ENCODE measurements at places on chromosomes 11 and 22.

DNA sequence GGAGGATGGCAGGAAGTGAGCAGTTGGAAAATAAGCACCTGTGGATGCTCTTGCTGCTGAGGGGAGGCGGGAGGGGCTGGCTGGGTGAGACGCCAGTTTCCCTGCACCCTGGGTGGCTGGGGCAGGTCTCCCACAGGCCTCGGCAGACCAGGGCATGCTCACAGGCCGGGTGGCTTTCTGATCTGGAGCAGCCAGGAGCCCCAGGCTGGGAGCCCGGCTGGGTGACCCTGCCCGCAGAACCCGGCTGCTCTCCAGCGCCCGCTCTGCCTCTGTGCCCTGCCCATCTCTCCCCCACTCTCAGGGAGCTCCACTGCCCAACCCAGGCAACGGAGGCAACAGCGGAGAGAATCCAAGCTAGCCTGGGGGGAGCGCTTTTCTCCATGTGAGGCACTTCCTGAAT is 24.6 kb downstream of the DCPS start:
- DNase-seq: no peak

GRCh38 chr11:30666817-30667216 is 80.7 kb upstream of the MPPED2 start:
- no peak for DNase-seq

DNA sequence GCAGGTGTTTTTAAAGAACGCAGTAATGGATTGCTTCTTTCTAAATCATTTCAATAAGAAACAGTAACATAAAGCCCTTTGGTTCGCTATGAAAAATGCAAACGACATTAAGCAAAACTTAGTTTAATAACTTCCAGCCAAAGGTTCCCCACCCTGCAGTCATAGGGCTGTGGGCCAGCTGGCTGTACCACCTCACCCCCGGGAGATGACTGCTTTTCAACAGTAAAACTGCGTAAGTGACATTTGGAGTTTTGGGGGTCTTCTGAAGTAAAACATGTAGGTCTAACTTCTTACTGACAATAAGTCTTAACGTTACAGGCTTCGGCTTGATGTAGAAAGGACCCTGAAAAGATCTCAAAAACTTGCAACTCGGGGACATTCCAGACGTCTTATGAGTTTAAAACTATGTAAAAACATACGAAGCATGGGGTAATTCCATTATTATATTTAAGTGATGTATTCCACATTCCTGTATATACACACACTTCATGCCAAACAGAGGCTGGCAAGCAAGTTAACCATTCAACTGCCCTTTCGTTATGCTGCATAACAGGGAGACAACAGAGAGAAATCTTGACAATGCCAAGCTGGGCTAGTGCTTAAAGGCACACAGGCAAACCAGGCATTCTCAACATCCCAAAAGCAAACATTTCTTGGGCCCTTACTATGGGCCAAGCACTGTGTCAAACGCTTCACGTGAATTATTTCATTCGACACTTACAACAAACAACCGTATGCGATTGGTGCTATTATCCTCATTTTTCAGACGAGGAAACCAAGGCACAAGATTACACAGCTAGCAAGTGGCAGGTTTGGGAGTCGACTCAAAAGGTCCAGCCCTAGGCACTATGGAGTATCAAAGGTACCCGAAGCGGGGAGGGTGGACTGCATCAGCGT is 1.2 kb downstream of the MRTFA start:
- no peak for DNase-seq

- no peak for DNase-seq
Observed at GRCh38 chr22:48223488-48224190, 1461.2 kb downstream of the TBC1D22A start.

DNA sequence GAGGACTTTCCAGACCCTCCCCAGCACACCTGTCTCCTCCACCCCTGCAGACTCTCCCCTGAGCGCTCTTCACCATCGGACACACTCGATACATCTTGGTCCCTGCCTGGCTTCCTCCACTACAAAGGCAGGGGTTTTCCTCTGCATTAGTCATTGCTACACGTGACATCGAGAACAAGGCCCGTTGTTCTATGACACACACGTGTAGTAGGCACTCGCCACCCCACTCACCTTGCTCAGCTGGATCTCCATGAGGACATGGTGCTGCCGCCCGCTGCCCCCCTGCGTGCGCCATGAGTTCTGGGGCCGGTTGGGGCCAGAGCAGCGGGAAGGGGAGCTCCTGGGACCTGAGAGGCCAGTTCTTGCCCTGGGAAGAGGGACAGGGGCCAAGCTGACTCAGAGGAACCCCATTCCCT is 16.7 kb downstream of the ATG2A start:
- no peak for DNase-seq

GRCh38 chr11:123166071-123166559 is 28.9 kb downstream of the CLMP start:
- peak; percentile 58 for DNase-seq

DNA sequence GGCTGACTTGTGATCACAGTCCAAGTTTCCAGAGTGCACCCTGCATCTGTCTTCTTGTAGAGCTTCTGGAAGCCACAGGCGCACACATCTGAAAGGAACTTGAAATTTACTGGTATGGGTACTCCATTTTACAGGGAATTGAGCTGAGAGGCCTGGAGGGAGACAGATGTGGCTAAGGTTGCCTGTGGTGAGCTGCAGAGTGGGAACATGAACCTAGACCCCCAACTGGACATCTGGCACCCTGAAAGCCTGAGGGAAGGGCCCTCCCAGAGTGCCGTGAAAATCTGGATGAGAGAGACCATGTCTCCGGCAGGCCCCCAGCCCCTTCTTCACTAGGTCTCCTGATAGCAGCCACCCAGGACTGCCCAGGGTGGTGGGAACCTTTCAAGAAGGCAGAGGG is 22.6 kb upstream of the SOX10 start:
- no peak for DNase-seq

DNA sequence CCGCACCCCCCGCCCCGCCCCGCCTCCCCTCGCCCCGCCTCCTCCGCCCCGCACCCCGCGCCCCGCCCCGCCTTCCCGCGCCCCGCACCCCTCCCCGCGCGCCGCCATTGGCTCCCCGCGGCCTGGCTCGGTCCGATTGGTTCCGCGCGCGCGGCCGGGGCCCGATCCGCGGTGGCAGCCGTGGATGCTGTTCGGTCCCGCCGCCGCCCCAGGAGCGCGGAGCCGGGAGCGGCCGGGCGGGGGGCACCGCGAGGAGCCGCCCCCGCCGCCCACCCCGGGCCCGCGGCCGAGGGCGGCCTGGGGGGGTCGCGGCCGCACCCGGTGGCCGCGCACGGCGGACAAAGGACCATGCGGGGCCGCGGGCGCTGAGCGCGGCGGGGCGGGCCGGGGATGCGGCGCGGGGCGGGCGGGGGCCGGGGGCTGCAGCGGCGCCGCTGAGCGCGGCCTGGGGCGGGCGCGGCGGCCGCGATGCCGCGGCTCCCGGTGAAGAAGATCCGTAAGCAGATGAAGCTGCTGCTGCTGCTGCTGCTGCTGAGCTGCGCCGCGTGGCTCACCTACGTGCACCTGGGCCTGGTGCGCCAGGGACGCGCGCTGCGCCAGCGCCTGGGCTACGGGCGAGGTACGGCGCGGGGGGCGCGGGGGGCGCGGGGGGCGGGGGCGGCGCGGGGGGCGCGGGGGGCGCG is at the start of gene B4GALNT4:
B4GALNT4 (plus strand) TSS at position 164 of the 683 bp plus-strand sequence; CDS start at position 469, 305 bp downstream.
- DNase-seq: no peak

DNA sequence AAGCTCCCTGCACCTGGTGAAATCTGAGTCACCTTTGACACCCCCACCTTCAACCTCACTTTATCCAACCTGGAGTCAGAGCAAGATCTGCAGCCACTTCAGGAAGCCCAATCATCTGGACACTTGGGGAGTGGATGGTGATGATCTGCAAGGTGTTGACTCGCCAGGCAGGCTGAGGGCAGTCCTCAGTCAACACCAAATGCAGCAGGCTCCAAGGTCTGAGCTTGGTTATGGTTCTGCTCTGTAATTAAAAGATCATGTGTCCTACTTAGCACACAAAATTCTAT is 446.9 kb downstream of the BRD1 start:
- DNase-seq: no peak

DNA sequence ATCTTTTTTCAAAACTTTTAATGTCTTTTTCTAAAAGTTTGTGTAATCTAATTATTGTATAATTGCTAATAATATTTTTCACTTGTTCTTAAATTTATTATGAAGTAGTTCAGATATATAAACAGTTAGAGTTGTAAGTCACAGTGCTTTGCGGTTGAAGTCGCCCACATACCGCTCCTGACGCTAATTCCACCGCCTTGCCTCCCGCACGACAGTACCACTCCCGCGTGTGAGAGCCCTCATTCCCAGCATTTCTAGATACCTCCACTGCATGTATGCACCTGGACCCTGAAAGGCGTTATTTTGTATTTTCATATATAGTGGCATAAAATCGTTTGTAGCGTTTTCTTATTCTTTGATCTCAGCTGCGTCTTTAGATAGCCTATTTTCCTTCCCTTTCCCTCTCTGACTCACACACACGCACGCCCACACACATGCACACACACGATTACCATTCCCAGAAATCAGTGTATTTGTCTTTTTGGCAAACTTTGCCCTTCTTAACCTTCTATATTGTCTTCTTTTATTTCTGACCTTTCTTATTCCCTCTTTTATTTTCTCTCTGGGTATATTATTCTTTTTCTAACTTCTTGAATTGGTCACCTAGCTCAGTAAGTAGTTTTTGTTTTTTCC is 56.4 kb upstream of the PITPNB start:
- no peak for DNase-seq

GRCh38 chr11:34909415-34909814 is 6.8 kb downstream of the APIP start:
- DNase-seq: no peak

GRCh38 chr22:35411102-35411501 is 11.2 kb downstream of the MCM5 start:
- DNase-seq: peak; percentile 29

DNA sequence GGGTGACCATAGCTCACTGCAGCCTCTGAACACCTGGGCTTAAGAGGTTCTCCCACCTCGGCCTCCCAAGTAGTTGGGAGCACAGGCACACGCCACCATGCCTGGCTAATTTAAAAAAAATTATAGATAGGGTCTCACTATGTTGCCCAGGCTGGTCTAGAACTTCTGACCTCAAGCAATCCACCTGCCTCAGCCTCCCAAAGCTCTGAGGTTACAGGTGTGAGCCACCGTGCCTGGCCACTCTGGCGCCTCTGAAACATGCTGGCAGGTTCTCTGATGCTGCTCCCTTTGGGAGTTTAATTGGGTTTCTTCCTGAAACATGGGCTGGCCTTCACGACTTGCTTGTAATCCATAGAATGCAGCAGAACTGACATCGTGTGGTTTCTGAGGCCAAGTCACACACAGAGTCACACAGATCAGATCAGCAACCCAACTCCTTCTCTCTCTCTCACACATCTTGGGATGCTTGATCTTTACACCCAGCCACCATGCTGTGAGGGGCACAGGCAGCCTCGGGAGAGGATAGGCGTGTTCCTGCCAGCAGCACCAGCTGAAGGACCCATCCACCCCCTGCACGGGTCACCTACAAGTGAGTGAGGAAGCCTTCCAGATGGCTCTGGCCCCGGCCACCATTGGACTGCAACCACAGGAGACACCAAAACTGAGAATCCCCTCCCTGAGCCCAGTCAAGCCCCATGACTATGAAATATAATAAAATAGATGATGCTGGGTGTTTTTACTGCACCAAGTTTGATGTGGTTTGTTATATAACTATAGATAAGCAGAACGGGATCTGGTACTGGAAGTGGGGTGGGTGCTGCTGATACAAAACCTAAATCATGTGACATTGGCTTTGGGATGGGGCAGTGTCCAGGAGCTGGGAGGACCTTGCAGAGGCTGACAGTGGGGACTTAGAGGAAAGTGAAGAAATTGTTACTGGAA is 3.1 kb upstream of the GSC2 start:
- no peak for DNase-seq

DNA sequence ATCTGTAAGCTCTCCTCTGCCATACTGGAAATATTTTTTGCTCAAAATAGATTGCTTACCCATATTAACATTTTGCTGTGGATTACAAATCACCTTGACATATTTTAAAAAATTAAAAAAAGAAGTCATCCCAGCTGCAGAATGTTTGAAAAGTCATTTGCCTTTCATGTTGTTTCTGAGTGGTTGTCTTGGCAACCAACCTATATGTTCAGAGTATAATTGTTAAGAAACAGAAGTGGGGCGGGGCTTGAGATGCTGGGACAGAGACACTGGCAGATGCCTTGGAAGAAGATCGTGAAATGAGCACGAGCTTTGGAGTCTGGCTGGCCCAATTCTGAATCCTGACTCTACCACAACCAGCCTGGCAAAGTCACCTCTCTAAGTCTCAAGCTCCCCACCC is 348.2 kb downstream of the LARGE1 start:
- DNase-seq: no peak

DNA sequence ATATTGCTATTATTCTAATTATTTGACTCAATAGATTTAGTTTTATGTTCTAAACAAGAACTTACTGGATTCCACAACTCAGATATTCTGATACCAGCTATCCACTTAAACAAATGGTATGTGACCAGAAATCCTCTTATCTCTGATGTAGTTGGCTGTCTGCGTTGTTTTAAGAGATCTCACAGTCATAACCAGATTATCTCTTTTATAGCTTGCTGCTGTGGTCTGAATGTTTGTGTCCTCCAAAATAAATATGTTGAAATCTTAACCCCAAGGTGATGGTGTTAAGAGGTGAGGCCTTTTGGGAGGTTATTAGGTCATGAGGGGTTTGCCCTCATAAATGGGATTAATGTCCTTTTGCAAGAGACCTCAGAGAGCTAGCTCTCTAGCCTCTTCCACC is 12.7 kb downstream of the ANKRD42 start:
- DNase-seq: no peak

- no peak for DNase-seq
Observed at GRCh38 chr11:87366346-87366745, 328.6 kb downstream of the TMEM135 start.

- DNase-seq: no peak
Observed at GRCh38 chr11:36722421-36722820, 124.4 kb upstream of the RAG2 start.

DNA sequence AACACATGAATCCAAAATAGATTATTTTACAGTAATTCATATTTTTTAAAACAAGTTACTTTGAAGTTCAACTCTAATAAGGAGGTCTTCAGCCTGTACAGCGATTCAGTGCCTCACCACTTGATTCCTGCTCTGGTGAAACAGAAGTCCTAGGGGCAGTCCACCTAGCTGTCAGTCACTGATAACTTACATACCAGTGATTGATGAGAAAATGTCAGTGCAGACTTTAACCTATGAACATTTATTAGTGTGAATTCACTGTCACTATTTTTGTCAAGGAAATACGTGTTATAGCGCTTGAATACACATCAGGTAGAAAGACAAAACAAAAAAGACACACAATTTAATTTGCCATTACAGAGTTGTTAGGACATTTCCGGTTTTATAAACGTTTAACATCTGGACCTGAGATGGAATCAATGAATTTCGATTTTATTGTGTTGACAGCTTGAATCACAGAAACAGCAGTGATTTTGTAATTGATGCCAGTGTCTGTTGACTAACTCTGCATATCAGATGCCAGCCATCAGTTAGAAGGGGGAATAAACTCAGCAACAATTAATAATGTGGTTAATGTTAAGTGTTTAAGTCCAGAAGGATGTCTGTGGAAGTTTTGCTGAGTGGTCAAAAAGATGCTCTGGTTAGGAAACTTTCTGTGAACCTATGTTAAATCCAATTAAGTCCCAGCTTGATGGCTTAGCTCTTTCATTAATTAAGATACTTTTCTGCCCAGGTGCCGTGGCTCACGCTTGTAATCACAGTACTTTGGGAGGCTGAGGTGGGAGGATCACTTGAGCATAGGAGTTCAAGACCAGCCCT is 34.5 kb downstream of the ELF5 start:
- DNase-seq: no peak

- no peak for DNase-seq
Observed at GRCh38 chr11:88744140-88744539, 321.6 kb downstream of the GRM5 start.

Data from transverse colon (tissue), 4 donors.